A549 treated with CpdA at 1 μM for 4 hours (cell line): ENCODE measurements at places on chromosomes 5 and 9. TPM values are rescaled to one million over a fixed set of nuclear protein-coding genes. Genes with fewer than 3 reads are reported as not detected.

Gene OCLN
- 10.4 to 17.4 TPM (median 11.9 TPM) in 5 replicates for total RNA-seq

Gene TESK1
- 20.0 to 25.9 TPM (median 24.6 TPM) in 5 replicates for total RNA-seq

Gene AK3
- total RNA-seq = 46.5 to 56.5 TPM (median 53.0 TPM) in 5 replicates

Gene ADAMTS2
- total RNA-seq = 0.06 to 0.10 TPM (median 0.07 TPM) in 3 of 5 replicates, not detected in the others

Gene GCNT1
- total RNA-seq = 1.7 to 4.0 TPM (median 2.4 TPM) in 5 replicates

Gene IL9
- not detected in 5 replicates for total RNA-seq

Gene IQGAP2
- total RNA-seq = 1.1 to 1.7 TPM (median 1.3 TPM) in 5 replicates

Gene EFNA5
- total RNA-seq = 15.0 to 20.9 TPM (median 19.2 TPM) in 5 replicates

Gene EGFLAM
- 0.08 to 0.11 TPM in 2 of 5 replicates, not detected in the others for total RNA-seq

Gene SHB
- total RNA-seq = 37.3 to 64.5 TPM (median 57.0 TPM) in 5 replicates

Gene CDC25C
- total RNA-seq = 10.5 to 13.4 TPM (median 12.5 TPM) in 5 replicates

Gene DEPDC1B
- 15.6 to 19.1 TPM (median 18.5 TPM) in 5 replicates for total RNA-seq

Gene TAF11L10
- not detected in 5 replicates for total RNA-seq

Gene SLC9A3
- 2.1 to 2.5 TPM (median 2.4 TPM) in 5 replicates for total RNA-seq

Gene ZNF879
- 0.42 to 0.93 TPM (median 0.57 TPM) in 5 replicates for total RNA-seq

Gene RNF183
- total RNA-seq = not detected in 5 replicates
